AML-193 (cell line): ENCODE measurements at places on chromosomes 6 and 20.

DNA sequence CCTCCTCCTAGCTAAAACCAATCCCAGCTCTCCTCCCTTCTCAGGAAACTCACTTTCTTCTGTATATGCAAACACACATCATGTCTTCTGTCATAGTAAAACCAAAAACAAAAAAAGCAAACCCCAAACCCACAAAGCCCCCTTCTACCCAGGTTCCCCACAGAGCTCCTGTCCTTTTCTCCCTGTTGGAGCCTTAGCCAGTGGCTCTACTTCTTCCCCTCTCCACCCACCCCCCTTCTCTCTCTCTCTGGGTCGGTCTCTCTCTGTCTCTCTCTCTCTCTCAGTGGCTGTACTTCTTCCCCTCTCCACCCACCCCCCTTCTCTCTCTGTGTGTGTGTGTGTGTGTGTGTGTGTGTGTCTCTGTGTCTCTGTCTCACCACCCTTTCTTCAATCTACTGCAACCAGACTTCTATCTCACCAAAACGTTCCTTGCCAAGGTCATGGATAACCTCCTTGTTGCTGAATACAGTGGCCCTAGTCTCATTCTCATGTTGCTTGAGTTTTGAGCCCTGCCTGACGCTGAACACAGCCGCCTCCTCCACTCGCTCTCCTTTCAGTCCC, 8.7 kb upstream of the OSER1 start:
- no peak for DNase-seq

DNA sequence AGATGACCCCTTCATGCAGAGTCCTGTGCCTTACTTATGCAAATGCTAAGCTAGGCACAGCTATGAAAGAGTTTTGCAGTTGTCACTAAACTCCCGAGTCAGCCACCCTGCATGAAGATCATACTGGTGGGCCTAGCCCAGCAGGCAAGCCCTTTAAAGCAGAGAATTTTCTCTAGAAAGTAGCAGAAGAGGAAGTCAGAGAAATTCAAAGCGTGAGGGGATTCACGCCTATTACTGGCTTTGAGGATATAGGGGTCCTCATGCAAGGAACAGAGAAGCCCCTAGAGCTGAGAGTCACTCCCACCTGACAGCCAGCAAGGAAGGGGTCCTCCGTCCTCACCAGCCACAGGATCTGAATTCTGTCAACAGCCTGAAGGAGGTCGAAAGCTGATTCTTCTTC, 54.6 kb downstream of the MYB start:
- DNase-seq: no peak

DNA sequence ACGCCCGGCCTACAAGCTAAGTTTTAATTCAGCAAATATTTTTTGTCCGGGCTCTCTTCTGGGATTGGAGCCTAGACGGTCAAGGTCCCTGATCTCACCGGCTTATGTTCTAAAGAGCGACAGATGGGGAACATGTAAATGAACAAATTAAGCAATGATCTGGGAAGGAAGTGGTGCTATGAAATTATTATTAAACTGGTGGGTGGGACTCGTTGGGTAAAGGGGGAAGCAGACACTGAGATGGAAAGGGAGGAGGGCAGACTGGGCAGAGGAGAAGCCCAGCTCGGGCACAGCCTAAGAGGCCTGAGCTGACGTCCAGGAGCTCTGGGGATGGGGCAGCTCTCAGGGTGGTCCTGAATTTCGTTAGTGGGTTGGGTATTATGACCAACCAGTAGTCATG, 81.8 kb upstream of the AGPAT4 start:
- no peak for DNase-seq

DNA sequence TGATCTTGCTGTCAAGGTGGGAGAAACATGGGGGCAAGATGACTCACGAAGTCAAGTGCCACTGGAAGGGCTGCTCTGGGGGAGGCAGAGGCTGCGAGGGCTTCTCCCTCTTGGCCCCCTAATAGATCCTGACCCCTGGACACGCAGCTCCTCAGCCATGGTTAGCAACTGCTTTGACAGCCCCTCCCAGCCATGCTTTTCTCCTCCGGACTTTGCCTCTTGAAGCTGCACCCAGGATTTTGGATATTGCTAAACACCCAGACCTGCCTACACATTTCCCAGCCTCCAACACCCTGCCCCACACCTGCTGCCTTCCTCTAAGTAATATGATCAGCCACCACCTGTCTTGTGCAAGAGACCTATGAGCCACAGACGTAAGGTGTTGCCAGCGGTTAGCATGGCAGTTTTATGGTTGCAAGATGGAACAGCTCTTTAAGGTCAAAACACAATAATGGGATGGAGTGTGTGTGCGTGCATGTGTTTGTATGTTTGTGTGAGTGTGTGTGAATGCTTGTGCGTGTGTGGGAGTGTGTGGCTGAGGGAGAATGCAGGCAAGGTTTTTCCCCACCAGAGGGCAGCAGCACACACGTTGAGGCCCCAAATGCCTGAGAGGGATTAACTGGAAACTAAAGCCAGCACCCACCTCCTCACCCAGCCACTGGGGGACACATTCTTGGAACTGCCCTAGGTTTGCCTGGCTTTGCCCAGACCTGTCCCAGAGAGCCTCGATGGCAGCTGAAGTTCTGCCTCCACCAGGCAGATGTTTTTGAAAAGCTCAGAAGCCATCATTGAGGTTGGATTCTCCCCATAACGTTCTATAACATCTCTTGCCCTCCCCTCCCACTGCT, 2.5 kb downstream of the IP6K3 start:
- peak; percentile 61 for DNase-seq

DNA sequence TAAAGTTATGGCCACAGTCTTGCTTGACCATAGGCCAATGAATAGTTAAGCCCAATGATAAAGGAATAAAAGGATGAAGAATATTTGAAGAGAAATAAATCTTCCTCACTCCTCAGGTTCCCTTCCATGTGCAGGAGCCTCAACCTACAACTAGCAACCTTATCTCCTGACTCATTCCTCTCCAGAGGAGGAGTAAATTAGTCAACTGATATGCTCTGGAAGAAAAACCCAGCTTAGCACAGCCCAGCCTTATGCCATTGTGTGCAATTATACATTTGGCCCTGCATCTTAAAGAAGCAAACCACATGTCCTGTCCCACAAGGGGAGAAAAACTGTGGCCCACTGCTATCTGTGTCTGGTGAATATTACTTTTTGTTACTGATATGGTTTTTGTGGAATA, 82.1 kb downstream of the PHIP start:
- DNase-seq: no peak
